Colonic mucosa (tissue), 4 donors: ENCODE measurements at places on chromosomes 6 and 20. TPM values are rescaled to one million over a fixed set of nuclear protein-coding genes. Genes with fewer than 3 reads are reported as not detected.

LINC00237 gene
- total RNA-seq = not detected

SDC4 gene
- total RNA-seq = 70.9 TPM

OPN5 gene
- total RNA-seq = not detected

APOM gene
- total RNA-seq = 2.4 TPM

CBLN4 gene
- 0.10 TPM for total RNA-seq

PANK2 gene
- 29.7 TPM for total RNA-seq

FOXA2 gene
- total RNA-seq = 27.9 TPM

NHLRC1 gene
- 1.6 TPM for total RNA-seq

VNN1 gene
- 6.4 TPM for total RNA-seq

DNA sequence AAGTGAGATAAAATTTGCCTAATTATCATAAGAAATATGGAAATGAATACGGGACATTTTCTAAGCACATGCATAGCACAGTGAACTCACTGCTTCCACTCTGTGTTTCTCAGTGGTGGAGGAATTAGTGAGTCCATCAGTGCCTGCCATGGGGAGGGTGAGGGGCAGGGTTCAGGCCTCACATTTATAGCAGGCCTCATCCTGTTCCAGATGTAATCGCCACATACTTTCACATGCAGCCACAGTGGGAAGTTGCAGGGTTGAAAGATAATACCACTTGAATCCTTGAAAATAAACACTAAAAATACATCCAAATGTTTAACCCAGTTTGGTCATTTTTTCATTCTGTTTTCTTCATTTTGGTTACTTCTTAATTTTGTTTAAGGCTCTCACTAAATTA is 29.9 kb upstream of the ANKEF1 start:
- no peak for DNase-seq

DNA sequence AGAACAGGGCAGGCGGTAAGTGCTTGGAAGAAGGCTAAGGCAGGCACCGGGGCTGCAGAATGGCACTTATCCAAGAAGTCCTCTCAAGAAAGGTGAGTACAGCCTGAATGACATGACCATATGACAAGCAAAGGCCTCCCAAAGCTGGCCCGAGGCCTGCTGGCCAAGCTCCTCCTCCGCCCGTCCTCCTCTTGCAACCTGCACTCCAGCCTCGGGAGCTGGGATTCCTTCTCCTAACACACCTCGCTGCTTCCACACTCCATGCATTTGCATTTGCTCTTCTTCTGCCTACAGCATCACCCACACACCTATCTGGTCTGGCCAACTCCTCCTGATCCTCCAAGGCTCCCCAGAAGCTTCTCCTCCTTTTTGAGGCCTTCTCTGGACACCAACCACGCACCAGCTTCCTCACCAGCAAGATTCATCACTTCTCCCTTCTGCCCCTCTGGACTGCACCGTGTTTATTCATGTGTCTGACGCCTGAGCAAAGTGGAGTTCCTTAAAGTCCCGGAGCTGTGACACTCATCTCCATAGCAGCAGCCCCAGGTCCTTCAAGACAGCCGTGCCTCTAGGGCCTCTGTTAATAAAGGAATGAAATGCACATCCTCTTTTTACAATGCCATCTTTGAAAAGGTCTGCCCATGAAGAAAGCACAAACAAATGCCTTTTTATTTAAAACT is 32.3 kb downstream of the CNKSR3 start:
- DNase-seq = no peak

GRCh38 chr6:16236009-16236501 is 2.3 kb upstream of the GMPR start:
- no peak for DNase-seq

GRCh38 chr20:54108326-54108642 is 37.9 kb upstream of the BCAS1 start:
- no peak for DNase-seq

DNA sequence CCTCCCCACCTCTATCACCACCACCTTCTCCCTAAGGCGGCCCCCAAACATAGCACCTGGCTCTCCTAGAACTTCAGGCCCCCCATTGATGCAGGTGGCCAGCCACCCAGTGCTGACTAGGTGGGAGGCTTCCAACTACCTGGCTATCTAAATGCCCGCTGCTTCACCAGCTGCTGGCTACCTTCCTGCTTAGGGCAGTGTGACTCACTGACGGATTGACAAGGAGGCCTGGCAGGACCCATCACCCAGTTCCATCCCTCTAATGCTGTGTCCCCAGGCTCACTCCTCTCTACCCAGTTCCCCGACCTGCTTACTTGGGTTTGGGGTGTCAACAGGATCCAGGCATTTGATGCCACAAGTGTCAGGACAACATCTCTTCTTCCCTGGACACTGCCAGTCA is 1.1 kb downstream of the SLPI start:
- no peak for DNase-seq

GRCh38 chr6:164692772-164693510 is 616.5 kb downstream of the C6orf118 start:
- no peak for DNase-seq

DNA sequence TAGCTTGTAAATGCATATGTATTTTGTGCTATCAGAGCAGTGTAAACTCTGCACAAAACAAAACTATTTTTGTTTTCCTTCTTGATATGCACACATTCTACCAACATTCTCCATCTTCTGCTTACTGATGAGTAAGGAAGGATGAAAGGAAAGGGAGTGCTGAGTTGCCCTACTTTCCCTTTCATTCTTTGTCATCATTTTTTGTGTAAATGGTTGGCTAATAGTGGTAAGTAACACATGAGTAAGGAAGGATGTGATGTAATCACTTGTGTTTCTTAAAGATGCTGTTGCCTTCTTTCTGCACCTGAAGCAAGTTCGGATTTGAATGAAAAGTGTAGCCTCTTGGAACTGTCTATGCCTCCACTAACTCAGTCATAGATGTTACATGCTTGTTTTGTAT is 4.6 kb upstream of the REV3L start:
- no peak for DNase-seq

DNA sequence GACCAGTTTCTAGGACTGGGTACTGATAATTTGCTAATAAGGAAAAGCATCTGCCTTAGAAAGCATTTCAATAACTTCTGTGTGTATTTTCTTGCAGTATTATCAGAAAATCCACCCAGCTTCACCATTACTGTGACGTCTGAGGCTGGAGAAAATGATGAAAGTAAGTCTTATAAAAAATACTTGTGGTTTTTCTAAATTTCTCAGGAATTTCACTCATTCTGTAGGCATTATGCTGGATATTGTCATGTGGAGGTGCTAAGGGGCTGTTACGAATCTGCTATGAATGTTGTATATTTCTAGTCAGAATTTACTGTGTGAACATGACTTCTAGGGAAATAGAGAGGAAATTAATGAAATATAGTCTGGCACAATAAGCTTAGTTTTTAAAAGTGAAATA is 8.9 kb downstream of the RWDD1 start:
- DNase-seq = no peak

- no peak for DNase-seq
Observed at GRCh38 chr6:71977884-71978283, 91.5 kb downstream of the RIMS1 start.

- DNase-seq = no peak
Observed at GRCh38 chr6:13243033-13243432, 85.3 kb downstream of the TBC1D7 start.

DNA sequence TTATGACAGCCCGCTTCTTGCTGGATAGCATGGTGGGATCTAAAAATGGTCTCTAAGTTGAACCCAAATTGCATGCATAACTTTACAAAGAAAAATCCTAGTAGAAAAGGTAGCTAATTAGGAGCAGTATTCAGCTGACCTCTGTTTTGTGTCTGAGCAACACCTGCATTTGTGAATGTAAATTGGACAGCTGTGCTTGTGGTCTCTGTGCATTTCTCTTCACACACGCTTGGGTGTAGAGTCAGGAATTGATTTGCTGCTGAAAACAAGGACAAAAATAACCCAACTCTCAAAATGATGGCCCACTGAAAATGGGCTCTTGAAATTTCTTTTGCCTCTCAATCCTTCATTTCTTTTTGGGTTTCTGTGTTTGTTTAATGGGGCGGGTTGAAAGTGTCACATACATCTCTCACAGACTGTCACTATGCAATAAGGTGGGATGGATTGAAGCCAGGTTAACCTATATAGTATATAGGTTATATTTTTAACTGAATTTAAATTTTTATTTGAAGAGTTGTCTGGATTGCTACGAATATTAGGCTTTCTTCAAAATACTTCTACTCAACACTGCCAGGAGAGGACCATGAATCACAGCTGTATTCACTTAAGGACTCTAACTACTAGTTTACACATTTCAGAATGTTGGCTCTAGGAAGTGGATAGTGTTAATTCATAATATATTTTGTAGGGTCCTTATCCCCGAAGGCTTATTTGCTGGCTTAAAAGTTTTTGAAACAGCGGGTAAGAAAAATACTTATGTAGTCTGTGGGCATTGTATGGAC is 46.5 kb downstream of the SOBP start:
- no peak for DNase-seq

- no peak for DNase-seq
Observed at GRCh38 chr6:138806889-138807288, 11.0 kb downstream of the ECT2L start.

- no peak for DNase-seq
Observed at GRCh38 chr6:17297271-17298080, 16.3 kb downstream of the RBM24 start.

DNA sequence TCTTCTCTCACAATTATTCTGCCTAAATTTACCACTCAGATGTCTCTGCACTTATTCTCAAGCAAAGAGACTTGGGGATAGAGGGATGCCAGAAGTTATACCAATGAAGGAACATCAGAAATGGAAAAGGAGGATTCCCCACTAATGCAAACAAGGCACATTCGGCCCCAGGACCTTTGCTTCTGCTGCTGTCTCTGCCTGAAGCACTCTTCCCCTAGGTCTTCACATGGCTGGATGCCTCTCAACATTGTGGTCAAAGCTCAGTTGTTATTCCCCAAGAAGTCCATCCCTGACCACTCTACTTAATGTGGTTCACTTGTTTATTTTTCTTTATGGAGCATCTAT is 508.7 kb downstream of the DOK5 start:
- DNase-seq = no peak

DNA sequence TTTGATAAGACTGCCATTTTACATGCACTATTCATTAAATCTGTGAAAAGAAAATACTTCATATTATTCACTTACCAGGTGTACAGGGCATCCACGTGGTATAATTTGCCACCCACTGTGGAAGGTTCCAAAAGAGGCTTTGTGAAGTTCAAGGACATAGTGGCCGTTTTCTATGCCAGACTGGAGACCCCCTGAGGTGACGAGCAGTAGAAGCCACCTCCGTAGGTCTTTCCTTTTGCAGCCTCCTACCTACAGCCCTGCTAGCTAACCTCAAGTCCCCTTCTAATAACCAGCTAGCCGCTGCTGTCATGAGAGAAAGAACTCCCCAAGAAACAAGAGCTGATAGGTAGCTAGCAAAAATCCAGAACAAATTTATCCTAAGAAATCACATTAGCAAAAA is 110.5 kb downstream of the ARHGAP18 start:
- no peak for DNase-seq

- no peak for DNase-seq
Observed at GRCh38 chr20:1440024-1440423, 26.6 kb downstream of the NSFL1C start.

- no peak for DNase-seq
Observed at GRCh38 chr6:68958327-68958726, 323.2 kb downstream of the ADGRB3 start.

GRCh38 chr20:61644378-61645076 is 392.5 kb downstream of the CDH4 start:
- no peak for DNase-seq

DNA sequence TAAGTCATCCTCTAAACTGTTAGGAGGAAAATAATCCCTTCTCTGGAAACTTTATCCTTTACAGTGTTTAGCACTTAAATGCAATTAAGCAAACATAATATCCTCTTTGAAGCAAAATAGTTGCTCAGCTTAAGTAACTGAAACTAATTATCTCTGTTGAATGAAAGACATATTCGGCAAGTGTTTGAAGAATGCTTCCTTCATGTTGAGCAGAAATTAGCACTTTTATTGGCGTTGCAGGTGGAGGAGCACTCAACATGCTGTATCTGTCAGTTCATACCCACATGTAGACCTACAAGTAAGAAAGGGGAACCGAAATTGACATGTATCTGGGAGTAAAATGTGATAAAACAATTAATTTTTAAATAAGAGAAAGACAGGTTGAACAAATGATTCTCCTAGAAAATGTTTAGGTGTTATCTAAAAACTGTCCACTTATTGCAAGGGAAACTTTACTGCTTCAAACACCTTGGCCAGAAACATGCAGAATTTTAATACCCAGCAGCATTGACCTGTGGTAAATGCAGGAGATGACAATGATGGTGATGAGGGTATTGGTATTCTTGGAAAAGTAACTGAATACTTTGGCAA is 987.0 kb upstream of the MAP3K7 start:
- DNase-seq = no peak

DNA sequence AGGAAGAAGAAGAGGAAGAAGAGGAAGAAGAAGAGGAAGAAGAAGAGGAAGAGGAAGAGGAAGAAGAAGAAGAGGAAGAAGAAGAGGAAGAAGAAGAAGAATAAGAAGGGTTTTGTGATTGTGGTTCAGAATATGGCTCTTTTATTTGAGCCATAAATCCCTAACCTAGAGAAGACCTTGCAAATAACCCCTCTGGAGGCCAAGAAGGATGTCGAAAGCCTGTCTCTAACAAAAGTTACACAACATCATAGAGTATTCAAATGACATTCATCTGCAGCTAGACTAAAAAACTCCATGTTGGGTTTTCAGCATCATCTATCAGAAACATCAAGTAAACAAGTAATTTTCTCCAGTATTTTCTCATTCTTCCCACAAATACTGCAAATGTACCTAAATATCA is 100.9 kb downstream of the RNASET2 start:
- DNase-seq = no peak

DNA sequence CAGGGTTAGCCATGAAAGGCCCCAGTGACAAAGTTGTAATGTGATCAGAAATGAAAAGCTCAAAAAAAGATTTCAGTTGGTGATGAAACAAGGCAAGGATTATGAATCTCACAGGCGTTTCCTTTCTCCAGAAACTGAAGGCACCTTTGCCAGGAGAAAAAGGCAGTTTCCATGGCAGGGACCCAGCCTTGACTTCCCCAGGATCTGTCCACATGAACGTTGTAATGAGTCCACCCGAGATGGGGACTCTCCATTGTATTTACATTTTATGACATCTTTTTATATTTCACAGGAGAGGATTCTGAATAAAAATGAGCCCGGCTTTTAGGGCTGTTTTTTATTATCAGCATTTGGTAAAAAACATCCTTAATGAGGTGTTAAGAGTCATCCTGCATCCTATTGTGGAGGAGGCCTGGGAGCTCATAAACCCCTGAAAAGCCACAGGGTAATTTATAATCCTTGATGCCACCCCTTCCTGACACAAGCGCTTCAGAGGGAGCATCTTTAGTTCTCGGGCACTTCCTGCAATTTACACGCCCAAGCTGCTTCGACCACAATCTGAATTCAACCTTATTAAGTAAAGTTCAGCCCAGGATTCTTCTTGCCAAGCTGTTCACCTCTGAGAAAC is 74.1 kb upstream of the SALL4 start:
- DNase-seq = no peak

GRCh38 chr6:43865932-43866645 is 96.1 kb downstream of the VEGFA start:
- no peak for DNase-seq

- DNase-seq = peak; percentile 76
Observed at GRCh38 chr6:131894493-131895424, 56.4 kb downstream of the CCN2 start.
